Brain pericyte (primary cell): ENCODE measurements at places on chromosomes 6 and 20.

- DNase-seq: no peak
Measured at GRCh38 chr20:63741354-63741675, 1.7 kb downstream of the SLC2A4RG start.

DNA sequence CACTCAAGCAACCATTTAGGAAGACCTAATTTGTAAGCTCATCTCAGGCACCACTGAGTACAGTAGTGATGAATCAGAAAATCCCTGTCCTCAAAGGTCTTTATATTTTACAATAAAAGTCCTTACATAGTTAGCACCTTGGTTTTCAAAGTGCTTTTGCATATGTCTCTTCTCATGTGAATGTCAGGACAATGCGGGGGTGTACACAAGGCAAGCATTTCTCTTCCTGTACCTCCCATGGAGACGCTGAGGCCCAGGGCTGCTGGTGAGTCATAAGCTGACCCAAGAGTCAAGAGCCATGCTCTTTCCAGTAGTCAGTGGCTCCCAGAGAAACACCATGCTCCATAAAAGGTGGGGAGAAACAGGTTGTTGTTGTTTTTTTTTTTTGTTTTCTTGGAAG is 174.0 kb downstream of the GJA10 start:
- peak; percentile 5 for DNase-seq

- DNase-seq: no peak
Measured at GRCh38 chr20:9071976-9072726, 3.3 kb downstream of the PLCB4 start.

GRCh38 chr6:13827032-13827431 is 12.7 kb upstream of the MCUR1 start:
- no peak for DNase-seq

- DNase-seq: no peak
Measured at GRCh38 chr6:160069050-160069454, 52.6 kb upstream of the SLC22A1 start.

- DNase-seq: no peak
Measured at GRCh38 chr6:37381579-37381978, 27.8 kb downstream of the RNF8 start.

GRCh38 chr6:38937839-38938613 is 110.6 kb upstream of the GLP1R start:
- no peak for DNase-seq

- DNase-seq: no peak
Measured at GRCh38 chr6:54493138-54493537, 184.9 kb downstream of the TINAG start.

GRCh38 chr6:29696147-29697125 is 15.5 kb upstream of the ZFP57 start:
- no peak for DNase-seq

DNA sequence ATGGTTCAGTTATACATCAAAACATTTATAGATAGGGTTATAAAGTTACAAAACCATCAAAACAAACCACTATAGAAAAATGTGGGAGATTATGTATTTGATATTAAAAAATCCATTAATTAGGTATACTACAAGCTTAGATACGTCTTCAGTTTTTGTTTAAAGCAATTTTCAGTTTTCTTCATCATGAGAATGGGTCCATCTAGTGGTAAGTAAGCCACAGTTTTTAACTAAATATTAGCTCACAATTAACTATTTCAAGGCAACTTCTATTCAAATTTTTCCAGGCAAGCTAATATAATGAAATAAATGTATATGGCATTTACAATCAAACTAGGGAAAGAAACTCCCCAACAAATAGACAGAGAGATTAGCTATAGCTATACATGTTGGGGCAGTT is 44.4 kb downstream of the RNGTT start:
- DNase-seq: no peak

DNA sequence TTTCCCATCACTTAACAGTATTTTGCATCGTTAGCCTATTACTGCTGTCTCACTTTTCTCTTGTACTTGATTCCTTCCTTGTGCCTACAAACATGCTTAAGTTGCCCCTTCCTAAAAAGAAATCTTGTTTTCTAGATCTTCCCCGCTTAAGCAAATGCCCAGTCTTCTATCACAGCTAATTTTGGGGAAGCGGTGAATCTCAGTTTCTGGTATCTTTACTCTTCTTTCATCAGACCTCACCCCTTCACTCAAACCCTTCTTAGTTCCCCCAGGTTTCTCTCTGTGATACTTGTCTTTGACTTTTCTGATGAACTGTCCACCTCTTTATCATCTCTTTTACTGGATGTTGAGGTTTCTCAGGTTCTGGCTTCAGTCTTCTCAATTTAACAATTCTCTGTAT is 14.2 kb downstream of the VAPB start:
- DNase-seq: no peak

DNA sequence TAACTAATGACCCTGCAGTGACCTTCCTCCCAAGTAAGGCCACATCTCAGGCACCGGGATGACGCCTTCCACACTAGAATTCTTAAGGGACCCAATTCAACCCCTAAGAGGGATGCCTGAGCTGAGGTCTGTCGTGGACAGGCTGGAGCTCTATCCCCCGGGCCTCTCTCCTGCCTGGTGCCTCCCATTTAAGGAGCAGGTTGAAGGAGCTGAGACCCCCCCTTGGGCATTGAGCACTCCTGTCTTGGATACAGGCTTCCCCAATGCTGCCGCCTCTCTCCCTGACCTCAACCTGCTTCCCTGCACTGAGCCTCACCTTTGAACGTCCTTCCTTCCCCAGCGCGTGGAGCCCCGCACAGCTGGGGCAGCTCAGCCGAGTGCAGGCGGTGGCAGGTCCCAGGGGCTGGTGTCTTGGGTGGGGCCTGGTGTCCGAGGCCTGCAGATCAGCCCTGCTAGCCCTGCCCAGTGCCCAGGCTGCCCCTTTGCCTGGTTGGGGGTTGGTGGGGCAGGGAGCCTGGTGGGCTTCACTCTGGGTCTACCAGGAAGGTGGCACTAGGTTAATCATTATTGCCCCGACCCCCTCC is 19.9 kb upstream of the BHLHE23 start:
- DNase-seq: no peak

DNA sequence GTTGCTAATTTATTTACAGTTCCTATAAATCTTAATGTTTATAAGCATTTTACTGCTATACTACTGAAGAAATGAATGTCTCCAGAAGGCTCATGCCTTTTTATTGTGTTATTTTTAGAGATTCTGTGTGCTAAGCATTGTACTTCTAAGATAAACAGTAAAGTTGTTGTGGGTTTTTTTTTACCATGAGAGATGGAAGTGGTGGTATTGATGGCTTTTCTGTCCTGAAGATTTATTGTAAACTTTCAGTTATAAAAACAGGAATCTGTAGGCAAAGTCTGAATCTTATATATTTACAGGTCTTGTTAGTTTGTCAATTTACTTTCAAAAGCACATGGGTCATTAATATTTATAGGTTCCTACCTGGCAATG is 246.9 kb downstream of the TMEM242 start:
- no peak for DNase-seq

DNA sequence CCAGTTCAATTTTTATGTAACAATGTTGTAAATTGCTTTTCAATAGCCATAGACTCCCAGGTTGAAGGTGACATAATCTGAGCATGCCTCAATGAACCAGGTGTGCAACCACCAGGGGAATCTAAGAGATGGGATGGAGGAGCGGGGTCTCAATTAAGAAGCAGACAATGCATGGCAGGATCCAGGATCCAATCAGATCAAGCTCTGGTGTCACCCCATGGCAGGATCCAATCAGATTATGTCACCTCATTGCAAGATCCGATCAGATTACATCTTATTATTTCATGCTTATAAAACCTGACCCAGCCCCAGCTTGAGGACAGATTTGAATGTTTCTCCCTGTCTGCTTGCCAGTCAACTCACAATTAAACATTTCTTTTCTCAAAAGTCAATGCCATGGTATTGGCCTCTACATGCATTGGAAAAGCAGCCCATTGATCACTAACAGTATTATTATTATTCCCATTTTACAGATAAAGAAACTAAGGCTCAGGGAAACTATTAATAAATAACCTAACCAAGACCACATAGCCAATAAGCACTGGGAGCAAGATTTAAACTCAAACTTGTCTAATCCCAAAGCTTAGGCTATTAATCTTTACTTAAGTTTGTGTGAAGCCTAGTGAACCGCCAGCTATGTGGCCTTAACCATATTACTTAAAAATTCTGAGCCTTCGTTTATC is 14.3 kb upstream of the SIRT5 start:
- DNase-seq: no peak

GRCh38 chr6:49913636-49914375 is 47.5 kb upstream of the CRISP1 start:
- no peak for DNase-seq

DNA sequence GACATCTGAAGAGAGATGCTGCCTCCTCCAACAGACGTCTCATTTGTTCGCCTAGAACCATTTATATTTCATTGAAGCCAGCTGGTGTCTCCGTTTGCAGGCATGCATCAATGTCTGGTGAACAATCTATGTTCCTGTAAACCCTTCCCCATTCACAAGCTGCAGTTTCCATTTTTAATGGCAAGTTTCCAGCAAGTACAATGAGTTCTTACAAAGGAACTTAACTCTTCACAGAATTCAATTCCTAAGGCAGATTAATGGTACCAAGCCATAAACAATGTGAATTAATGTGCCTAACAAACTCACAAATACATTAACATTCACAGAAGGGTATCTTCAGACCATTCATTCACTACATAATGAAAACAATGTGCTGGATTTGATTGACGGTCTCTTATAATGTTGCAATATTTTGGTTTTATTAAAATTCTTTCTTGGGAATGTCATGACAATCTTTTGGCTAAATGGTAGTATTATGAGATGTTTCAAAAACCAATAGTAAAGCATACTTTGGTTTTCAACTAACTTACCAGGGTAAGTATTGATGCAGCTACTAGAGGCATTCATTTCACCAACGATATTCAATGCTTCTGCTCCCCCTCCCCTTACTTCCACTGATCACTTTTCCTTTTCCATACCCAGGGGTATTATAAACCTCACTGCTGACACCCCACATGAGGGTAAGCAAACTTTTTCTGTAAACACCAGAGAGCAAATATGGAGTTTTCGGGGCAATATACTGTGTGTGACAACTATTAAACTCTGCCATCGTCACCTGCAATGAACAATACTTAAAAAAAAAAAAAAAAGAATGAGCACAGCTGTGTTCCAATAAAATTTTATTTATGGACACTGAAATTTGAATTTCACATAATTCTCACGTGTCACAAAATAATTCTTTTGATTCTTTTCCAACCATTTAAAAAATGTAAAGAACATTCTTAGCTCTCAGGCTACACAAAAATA is 4.2 kb downstream of the AKIRIN2 start:
- DNase-seq: peak; percentile 86

DNA sequence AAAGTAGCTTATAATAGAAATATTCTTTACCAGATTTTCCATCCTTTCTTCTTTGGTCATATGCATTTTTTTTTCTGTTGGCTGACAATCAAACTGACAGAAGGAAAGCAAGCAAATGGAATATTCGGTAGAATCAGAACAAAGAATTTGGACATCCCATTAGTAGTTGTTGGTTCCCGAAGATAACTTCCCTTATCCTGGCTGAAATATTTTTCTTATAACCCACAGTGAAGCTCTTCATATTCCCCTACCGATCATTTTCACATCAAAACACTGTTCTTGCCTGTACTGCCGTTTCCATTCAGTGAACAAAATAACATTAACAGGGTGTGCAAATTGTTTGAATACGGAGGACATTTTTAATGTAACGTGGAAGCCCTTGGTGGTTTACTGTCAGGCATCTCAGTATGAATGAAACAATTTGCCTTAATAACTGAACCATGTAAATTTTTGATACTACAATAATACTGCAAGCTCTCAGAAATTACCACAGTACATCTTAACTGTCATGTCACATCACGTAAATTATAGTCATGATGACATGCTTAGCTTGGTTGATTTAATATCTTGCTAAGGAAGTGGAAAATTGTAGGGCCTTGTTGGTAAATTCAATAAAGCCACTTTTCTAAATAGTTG is 311.5 kb downstream of the LAMA2 start:
- DNase-seq: no peak

DNA sequence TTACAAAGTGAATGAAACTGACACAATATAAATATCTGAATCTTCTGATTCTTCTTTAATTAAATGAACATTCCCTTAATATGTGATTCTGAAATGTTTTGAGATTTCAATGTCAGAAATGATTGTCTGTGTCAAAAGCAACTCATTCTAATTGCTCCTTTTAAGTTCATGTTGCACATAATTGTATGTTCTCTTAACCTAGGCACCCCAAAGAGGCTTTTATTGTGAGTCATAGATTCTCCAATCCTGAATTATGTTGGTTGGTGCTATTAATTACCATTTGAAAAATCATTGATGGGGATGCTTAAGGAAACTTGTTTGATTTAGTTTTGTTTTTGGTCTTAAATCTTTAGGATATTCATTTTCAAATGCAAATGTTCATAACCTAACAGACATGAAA is 829.7 kb upstream of the CITED2 start:
- no peak for DNase-seq

DNA sequence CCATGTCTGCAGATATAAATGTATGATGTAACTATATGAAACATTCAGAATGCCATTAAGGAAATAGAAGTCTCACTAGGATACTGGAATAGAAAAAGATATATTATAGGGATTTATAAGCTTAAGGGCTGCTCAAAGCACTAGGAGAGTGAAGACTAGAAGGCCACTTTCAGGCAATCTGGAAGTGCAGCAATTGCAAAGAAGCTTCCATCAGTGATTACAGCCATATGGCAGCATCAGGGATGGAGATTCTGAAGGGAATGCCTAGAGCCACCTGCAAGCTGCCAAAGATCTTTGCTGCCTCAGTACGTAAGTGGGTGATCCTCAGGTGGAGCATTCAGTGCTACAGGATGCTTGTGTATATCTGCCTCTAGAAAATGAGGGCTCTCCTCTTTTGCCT is 796.2 kb upstream of the EPHA7 start:
- no peak for DNase-seq

DNA sequence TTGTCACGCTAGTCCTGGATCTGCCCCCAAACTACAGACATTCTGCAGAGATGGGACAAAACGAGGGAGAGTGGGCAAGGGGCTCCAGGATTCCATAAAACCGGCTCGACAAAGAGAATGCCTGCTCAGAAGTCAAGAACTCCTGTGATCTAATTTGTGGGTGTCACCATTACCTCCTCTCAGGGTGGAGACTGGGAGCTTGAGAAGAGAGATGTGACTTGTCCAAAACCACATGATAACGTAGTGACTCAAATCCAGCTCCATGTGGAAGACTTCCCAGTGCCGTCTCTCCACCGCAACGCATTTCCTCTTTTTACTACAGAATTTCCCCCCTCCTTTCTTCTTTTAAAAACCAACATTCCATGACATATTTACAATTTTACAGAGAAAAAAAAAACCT is 44.3 kb downstream of the TRERF1 start:
- no peak for DNase-seq
